Osteoblast (primary cell): ENCODE measurements at places on chromosomes 2 and 18.

- DNase-seq, result no peak
These were observed 45.4 kb upstream of the TMEM163 start for GRCh38 chr2:134764164-134764563.

DNA sequence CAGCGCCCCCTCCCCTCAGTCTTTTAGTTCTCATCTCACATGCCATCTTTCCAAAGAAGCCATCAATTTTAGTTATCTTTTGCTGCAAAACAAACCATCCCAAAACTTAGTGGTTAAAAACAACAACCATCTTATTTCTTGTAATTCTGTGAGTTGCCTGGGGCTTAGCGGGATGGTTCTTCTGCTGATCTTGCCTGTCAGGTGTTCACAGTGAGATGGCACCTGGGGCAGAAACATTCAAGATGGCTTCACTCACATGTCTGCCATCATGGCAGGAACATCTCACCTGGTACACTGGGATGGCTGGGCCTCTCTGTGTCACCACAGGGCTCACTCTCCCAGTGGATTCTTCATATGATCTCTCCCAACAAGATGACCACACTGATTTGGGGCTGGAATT lies 144.5 kb upstream of the MSH6 start:
- no peak for DNase-seq

- DNase-seq, result peak; percentile 93
These were observed at the start of gene MTA3 for GRCh38 chr2:42568401-42569115. TSS of gene MTA3 (plus strand) at chr2:42568632. CDS start at chr2:42568746, 114 bp downstream.

- no peak for DNase-seq
These were observed 30.8 kb downstream of the CREG2 start for GRCh38 chr2:101356521-101356920.

DNA sequence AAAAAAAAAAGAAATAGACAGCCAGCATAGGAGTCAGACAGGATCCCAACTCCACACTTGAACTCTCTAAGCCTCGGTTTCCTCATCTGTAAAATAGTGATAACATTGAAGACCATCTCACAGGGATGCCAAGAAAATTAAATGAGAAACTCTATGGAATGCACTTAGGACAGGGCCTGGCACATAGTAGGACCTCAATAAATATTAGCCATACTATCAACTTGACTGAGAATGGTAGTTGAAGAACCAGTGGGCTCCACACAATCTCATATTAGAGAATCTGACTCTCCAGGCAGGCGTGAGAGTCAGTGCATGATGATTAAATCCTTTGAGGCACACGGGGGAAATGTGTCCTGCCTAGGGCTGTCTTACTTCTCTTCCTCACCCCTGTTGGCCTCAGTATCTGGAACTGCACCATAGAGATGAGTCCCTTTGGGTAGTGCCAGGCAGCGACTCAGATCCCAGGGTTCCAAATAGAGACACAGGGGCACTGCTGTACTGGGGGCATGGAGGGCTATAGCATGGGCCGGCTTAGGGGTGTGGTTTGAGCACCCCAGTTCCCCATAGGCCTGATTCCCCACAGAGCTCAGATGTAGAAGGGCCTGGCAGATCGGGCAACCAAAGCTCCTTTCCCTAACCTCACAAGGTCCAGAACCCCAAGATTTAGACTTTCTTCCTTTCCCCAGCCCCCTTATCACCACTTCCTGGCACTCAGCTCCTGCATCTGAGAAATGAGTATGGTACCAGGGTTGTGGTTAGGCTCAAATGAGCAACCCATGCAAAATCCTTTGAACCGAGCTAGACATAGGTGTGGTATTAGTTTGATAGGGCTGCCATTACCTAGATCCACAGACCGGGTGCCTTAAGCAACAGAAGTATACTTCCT lies 51.3 kb upstream of the CAB39 start:
- no peak for DNase-seq

- no peak for DNase-seq
These were observed 4.2 kb downstream of the TTC27 start for GRCh38 chr2:32632089-32632488.

- DNase-seq, result peak; percentile 77
These were observed 168.2 kb downstream of the FAM210A start for GRCh38 chr18:13558124-13558523.
